ENCODE measurements at places on chromosomes 13 and 19.

GRCh38 chr13:71285700-71286099 lies 581.3 kb downstream of the DACH1 start:
- no peak for DNase-seq

GRCh38 chr19:11737964-11738745 lies 591 bp downstream of the ZNF823 start:
- DNase-seq: peak; percentile 46

GRCh38 chr13:100409132-100409531 lies 179.5 kb downstream of the GGACT start:
- DNase-seq: no peak

DNA sequence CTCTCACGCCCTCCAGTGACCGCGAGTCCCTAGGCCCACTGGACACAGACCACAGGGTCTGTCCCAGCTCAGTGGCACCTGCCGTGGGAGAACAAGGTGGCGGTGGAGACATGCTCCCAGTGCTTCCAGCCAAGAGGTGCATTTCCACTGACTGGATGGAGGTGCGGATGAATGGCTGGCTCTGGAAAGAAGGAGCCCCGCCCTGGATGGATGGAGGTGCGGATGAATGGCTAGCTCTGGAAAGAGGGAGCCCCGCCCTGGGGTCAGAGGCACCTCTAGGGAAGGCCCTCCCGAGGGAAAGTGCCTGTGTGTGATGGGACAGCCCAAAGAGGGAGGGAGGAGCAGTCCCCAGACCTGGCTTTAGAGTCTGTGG lies 32.0 kb downstream of the NAXD start:
- DNase-seq: no peak

GRCh38 chr19:50697414-50698124 lies 22.0 kb downstream of the SHANK1 start:
- no peak for DNase-seq

- DNase-seq: no peak
Observed at GRCh38 chr13:34623331-34623730, 318.7 kb upstream of the NBEA start.

- DNase-seq: no peak
Observed at GRCh38 chr19:7731218-7731595, 703 bp downstream of the CLEC4G start.

All from right forelimb (tissue), 1 donor.